CD4-positive, alpha-beta T cell treated with Interleukin-10 for 1 hour (primary cell): ENCODE measurements at places on chromosomes 12 and 14.

- no peak for DNase-seq
Measured at GRCh38 chr12:52178984-52179383, 12.8 kb downstream of the KRT80 start.

DNA sequence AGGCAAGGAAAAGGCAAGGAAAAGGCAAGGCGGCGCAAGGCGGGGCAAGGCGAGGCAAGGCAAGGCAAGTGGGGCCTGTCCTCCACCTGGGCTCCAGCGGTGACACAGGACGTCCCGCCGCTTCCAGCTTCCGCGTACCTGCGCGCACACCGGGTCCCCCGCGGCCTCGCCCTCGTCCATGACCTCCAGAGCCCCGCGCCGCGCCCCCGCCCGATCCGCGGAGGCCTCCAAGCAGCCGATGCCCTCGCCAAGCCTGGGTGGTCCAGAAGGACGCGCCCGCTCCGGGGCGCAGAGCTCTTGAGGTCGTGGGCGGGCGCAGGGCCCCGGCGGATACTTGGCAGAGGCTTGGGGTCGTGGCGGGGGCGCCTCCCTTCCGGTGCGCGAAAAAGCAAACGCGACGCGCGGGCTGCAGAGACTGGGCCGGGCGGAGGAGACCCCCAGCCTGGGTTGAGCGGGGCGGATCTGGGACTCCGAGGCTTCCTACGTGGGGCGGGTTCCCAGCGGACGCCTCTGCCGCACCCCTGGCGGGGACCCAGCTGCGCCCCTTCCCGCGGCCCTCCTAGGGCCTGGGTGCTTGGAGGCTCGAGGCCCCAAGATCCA lies 60.8 kb upstream of the EIF5 start:
- no peak for DNase-seq

DNA sequence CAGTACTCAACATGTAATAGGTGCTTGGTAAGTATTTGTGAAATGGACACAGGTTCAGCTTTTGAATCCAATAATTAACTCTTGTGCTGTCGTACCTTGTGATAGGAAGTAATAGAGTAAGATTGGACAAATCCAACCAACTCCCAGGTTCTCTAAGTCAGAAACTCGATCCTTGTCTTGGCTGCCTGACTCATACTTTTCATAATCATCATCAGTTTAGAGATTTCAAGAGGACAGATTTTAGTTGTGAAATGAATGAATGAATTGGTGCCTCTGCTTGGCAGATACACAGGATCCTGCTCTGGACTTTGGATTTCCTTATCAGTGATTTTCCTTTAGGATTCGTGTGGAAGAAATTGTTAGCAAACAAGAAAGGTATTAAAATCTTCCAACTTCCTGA lies 1145.2 kb downstream of the AACS start:
- DNase-seq, result no peak

GRCh38 chr12:96093543-96094196 lies 58.3 kb upstream of the LTA4H start:
- no peak for DNase-seq

DNA sequence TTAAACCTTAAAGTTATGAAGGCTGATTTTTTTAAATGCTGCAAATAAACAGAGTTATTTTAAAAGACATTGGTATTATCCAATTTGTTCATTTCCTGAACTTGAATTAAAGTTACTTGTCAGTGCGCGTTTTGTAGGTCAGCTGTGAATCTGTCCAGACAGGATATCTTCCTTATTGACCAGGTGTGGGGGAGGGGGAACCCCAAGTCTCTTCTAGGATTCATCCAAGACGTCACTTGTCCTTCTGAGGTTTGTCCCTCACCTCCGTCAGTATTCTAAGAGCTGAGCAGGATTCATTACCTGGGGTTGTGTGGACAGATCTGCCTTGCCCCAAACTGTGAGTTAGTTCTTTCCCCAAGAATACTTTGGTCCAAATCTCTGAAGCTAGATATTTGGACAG lies 8.8 kb upstream of the PRIMA1 start:
- DNase-seq, result no peak

GRCh38 chr12:63098851-63099250 lies 52.1 kb downstream of the AVPR1A start:
- DNase-seq, result no peak

DNA sequence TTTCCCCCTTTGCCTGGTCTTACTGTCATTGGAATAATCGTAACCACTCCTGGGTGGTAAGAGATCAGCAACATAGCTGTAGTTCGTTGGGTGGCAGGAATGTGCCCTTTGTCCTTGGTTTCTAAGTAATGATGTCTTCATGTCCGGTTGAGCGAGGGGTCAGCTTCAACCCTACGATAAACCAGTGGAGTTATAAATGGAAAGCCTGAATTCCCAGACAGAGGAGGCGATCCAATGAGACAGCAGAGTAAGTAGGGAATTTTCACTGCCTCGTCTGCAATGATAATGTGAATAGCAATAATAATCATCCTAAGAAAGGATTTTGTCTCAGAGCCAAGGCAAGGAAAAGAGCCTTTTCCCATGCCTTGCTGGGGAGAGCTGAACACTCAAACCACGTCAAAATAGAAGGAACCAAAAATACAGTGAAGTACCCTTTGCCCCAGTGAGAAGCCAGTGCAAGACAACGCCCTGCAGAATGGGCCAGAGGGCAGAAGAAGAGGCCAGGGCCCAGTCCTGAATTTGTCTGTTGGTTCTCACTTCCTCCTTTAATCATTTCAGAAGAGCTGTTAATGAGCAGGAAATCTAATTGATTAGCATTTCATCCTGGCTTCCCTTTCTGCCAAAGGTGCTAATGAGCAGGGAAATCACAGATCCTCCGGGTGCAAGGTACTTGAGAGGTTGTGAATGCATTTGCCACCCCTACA lies 330.7 kb downstream of the CACNA1C start:
- no peak for DNase-seq
